ENCODE measurements at places on chromosomes 11 and 22.

GRCh38 chr11:72326151-72326848, 82.3 kb upstream of the PHOX2A start:
- no peak for DNase-seq

GRCh38 chr11:43925932-43926505, 16.4 kb upstream of the C11orf96 start:
- no peak for DNase-seq

DNA sequence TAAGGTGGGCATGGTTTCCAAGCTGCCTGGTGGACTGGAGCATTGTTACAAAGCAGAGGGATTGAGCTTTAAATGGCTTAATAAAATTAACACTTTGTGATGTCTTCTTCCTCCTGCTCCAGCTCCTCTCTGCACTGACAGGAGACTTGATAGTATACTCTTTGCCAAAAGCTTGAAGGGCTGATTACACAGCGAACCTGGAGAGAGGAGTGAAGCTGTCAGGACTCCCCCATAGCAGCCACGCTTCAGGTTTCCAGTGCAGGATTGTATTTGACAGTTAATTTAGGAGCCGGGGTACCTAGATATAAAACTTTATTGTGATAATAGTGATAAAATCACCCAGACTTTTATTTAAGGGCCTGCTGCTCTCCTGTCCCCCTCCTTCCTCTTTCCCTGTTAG, 50.0 kb downstream of the TRIM44 start:
- DNase-seq, result no peak

DNA sequence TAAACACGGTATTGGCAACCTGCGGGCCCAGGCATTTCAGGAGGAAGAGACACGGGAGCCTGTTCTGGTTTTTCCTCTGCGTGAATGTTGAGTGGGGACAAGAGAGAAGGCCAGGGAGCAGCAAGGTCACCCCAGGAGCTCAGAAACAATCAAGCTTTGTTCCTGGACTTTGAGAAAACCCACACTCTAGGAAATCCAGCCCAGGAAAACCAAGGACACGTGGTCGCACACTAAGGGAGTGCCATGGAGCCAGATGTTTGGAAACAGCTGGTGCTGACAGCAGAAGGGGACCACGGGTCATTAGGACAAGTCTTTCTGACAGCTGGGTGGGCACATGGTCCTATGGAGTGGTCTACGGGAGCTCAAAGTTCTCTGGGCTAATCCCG, 44.1 kb downstream of the MYH9 start:
- no peak for DNase-seq

DNA sequence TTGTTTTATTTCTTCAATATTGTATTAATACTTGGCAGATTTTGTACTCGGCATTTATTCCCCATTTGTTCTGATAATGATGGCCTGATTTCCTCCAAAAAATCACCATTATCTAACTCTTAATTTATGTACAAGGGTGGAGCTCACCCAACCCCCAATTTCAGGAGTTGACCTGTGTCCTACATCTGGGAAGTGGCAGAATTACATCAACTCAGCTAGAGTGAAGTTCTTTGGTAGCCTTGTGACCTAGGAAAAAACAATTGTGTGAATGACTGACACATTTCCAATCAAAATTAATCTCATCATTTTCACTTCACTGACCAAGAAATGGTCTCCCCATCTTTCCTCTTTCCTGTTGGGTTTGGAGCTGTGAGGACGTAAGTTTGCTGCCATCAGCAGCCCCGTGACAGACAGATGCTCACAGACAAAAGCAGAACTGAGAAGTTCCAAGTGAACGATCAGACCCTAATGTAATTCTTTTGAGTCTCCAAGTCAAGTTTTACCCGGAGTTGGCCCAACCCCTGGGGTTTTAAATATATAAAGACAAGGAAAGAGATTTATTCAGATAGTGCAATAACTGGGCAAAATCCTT, 16.6 kb upstream of the MS4A6E start:
- no peak for DNase-seq

- DNase-seq, result no peak
Observed at GRCh38 chr22:26127126-26127525, 42.1 kb upstream of the SEZ6L start.

- no peak for DNase-seq
Observed at GRCh38 chr22:33588860-33589259, 331.4 kb downstream of the LARGE1 start.

GRCh38 chr22:28405588-28405987, 274.1 kb downstream of the TTC28 start:
- DNase-seq, result no peak

GRCh38 chr11:13277768-13278608, at the start of gene BMAL1:
Gene BMAL1, plus strand, starts transcription at chr11:13277790. Its CDS starts 76,519 bp downstream, at chr11:13354309.
- DNase-seq, result no peak

DNA sequence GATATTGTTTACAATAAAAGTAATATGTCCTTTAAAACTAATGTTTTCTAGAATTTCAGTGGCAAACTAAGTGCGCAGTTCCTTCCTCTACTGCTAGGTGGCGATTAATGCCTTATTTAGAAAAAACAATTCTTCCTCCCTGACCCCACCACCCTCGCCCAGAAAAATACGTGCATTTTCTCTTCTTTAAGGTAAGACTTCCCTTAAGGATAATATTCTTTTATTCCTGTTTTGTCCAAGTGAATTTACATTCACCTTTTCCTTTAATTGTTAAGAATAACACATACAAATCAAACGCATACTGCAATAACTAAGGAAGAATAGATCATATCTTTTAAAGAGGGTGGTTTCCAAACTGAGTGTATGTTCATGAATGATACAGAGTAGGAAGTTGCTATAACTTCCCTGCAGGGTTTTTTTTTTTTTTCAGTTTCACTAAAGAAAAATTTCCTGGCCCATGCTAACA, 17.0 kb upstream of the PSMA1 start:
- DNase-seq, result peak; percentile 8

- no peak for DNase-seq
Observed at GRCh38 chr22:42343531-42344081, 73.2 kb upstream of the TCF20 start.

GRCh38 chr11:104570078-104570701, 328.1 kb downstream of the CASP12 start:
- DNase-seq, result no peak

GRCh38 chr11:92979176-92979575, 9.7 kb downstream of the MTNR1B start:
- no peak for DNase-seq

DNA sequence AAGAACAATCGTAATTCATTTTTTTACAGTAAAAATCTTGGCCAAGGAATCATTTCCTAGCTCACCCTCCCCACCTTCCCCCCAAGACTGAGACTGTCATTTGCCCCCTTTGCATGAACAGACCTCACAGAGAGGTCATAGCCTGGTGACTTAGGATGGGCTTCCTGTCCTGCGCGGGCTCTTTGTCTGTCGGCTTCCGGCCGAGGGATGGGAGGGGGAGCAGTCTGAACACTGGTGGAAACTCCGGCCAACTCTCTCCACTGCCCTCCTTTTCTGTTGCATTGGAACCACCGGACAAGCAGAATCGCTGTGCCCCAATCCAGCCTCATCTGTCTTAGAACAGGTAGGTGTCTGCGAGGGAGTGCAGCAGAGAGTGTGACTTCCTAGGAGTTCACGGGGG, 41.7 kb downstream of the TEAD1 start:
- no peak for DNase-seq
